ENCODE measurements at places on chromosomes 13 and 19.

DNA sequence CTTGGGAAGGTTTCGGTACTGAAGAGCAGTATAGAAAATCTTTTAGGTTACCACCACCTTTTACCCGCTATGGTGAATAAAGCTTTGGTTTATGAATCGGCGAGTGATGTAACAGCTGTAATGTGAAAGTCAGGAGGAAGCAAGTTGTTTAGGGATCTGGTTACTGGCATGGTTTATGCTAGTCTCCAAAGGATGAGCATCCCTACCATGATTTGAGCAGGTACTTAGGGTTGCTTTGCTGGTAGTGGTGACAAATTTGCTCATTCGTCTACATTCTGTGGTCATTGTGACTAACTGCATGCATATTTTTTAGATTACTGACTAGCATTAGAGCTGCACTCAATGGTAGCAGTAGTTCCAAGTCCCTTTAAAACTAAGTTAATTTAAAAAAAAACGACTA is 104.1 kb downstream of the FRY start:
- no peak for DNase-seq

GRCh38 chr13:27980280-27980998 is 8.1 kb downstream of the URAD start:
- no peak for DNase-seq

DNA sequence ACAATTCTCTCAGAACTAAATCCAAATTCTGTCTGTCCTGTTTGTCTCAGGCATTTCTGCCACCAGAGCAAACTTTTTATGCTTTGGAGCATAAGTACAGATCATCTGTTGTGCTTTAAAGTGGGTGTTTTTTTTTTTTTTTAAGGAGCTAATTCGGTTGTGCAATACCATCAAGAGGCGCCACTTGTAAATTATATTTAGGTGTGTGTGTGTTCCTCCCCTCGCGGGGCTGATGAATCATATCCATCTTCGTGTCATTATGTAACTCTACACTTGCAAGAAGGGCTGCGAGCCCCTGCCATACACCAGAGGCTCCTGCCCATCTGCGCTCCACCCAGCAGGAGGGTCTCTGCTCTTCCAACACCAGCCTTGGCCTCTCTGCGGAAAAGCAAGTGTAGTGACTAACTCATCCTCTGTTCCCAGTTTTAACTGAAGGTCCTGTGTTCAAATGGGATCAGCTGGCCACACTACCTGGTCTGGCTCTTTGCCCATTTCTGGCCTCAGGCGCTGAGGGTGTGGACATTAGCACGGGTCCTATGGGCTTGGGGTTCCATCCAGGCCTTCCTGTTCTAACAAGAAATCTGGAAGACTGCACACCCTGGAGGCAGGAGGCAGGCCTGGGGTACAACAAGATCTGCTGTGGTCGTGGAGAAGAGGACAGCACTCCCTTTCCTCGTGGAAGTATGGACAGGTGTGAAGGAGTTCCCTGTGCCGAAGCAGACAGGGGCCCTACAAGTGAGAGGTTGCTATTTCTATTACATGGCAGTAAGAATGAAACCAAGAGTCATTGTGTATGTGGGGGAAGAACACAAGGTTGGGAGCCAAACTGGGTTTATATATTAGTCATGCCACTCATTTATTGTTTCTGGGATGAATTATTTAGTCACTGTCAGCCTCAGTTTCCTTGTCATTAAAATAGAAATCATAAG is 96.1 kb upstream of the MBNL2 start:
- DNase-seq = peak; percentile 66

GRCh38 chr13:40615619-40616018 is 50.8 kb downstream of the FOXO1 start:
- no peak for DNase-seq

GRCh38 chr13:97659602-97660001 is 225.6 kb downstream of the RAP2A start:
- no peak for DNase-seq

GRCh38 chr13:19646063-19646462 is 12.6 kb downstream of the MPHOSPH8 start:
- no peak for DNase-seq
